CD4-positive, alpha-beta T cell treated with Interleukin-1 beta for 1 hour (primary cell): ENCODE measurements at places on chromosomes 5 and 9.

- DNase-seq = no peak
Observed at GRCh38 chr5:169336242-169336641, 35.3 kb upstream of the SLIT3 start.

GRCh38 chr5:100623719-100624118 lies 88.5 kb downstream of the FAM174A start:
- no peak for DNase-seq

DNA sequence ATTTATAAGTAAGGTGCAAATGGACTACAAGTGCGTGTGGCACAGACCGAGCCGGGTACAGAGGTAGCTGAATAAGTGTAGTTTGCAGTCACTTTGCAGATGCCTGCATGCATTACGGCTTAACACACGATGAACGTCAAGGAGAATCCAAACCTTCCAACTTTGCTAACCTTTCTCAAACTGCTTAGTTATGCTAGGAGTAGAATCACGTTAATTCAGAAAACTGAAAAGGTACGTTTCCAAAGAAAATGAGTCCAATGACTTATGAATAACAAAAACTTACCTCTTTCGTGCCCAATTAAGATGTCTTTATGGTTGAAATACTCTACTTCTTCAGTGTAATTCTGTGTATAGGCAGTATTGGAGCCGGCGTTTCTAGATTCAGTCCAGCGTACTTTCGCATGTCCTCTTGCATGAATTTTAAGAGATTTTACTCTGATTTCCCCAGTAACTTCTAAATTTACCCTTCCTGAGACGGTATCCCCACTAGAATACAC lies 539 bp downstream of the ARRDC3 start:
- DNase-seq = peak; percentile 39

DNA sequence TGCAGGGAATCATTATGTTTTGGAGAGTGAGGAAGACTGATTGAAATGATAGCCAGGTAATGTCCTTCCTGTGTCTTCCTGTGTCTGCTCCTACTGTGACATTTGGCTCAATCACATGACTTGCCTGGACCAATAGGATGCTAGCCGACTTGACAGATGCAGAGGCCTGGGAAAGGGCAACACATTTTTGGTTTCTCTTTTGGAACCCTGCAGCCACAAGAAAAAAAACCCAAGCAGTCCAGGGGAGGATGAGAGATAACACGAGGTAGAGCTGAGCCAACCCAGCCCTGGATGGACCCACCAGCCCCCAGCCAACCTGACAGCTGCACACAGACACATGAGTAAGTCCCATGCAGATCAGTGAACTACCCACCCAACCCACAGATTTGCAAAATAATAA lies 256.1 kb upstream of the SMARCA2 start:
- no peak for DNase-seq

DNA sequence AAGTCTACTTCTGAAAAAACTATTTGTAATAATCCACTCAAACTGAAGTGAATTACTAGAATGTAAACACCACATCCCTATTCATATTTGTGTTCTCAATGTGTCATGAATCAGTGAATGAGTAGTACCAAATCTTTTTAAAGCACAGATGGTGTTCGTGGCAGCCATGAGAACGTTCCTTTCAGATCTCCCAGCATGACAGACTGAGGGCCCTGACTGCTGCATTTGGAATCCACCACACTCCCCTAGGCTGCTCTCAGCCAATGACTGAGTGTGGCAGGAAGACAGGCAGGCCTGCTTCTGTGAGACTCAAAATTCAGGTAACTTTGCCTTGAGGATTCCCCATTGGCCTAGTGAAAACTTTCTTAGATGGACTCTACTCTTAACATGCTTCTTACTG lies 10.9 kb upstream of the JMY start:
- no peak for DNase-seq

DNA sequence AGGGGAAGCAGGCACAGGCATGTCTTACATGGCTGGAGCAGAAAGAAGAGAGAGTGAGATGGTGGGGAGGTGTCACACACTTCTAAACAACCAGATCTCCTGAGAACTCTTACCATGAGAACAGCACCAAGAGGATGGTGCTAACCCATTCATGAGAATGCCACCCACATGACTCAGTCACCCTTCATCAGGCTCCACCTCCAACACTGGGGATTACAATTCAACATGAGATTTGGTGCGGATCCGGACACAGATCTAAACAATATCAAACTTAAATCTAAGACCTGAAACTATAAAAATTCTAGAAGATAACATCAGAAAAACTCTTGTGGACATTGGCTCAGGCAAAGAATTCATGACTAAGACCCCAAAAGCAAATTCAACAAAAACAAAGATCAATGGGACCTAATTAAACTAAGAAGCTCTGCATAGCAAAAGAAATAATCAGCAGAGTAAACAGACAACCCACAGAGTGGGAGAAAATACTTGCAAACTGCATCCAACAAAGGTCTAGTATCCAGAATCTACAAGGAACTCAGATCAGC lies 65.4 kb downstream of the SPATA31C2 start:
- no peak for DNase-seq

- DNase-seq = no peak
Observed at GRCh38 chr5:126271141-126271540, 152.1 kb upstream of the GRAMD2B start.

DNA sequence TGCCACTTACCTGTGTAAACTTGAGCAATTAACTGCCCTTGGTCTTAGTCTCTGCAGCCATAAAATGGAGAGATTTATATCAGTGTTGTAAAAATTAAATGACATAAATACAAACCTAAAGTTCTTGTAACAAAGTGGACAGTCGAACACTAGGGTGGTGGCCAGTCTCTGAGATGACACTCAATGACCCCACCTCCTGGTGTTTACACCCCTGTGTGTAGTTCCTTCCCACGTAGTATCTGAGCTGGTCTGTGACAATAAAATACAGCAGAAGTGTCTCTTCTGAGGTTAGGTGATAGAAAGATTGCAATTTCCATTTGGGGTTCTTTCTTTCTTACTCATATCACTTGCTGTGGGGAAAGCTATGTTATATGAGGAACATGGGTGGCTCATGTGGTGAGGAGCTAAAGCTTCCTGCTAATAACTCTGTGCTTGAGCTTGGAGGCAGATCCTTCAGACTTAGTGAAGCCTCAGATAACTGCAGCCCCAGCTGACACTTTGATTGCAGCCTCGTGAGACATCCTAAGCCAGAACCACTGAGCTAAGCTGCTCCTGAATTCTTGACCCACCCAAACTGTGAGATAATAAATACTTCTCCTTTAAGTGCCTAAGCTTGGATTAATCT lies 173.4 kb upstream of the CHD1 start:
- no peak for DNase-seq

GRCh38 chr9:131585375-131585774 lies 40.1 kb downstream of the PRRT1B start:
- peak; percentile 68 for DNase-seq

DNA sequence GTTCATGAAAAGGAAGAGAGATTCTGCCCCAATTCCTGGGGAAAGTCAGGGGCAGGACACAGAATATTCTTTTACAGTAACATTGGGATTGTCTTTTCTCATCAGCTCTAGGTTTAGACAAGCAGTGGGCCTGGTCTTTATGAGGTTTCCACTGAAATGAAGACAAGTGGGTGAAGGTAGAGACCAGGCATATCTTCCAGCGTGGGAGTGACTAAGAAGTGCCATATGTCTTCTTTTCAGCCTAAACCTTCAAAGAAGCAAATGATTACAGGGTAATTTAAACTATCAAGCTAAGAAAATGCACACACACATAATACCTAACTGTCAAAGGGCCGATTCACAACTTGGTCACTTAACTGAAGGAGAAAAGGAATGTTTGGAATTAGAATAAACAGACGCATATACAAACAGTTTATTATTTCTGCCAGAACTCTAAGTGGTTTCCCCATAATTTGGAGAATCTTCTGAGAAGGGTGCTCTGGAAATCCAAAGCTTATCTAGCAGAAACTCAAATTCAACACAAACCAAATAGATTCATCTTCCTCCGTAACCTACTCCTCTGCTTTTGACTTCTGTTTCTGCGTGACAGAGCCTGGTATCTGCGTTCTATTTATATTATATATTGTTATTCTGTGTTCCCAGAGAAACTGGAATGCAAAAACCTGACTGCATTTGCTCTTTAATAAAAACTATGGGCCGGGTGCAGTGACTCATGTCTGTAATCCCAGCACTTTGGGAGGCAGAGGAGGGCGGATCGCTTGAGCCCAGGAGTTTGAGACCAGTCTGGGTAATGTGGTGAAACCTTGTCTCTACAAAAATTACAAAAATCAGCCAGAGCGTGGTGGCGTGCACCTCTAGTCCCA lies 22.0 kb upstream of the TEK start:
- no peak for DNase-seq

DNA sequence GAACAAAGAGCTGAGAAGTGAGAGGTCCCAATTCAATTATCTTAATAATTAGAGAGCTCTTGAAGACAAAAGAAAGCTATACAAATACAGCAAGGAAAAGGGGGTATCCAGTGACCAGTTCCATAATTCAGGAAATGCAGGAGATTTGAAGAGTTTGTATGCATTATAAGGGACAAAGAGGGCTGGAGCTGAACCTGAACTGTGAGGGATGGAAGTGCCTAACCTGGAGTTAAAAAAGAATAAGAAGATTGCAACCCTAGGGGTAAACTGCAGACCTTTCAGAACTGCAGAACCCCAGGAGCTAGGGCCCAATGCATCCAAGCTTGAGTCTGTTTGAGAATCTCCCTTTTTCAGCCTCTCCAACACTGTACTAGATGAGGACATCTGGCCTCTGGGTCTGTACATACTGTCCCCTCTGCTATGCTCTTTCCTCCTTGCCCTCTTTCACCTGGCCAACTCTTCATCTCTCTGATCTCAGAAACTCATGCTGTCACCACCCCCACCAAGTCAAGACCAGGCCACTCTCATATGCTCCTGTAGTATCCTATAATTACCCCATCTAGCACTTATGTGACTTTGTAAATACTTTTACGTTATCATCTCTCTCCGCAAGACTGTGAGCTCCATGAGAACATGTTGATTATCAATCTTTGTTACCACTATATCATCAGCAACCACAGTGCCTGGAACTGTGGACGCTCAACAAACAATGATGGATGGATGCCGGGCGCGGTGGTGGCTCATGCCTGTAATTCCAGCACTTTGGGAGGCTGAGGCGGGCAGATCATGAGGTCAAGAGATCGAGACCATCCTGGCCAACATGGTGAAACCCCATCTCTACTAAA lies 6.6 kb upstream of the PRKACG start:
- no peak for DNase-seq

DNA sequence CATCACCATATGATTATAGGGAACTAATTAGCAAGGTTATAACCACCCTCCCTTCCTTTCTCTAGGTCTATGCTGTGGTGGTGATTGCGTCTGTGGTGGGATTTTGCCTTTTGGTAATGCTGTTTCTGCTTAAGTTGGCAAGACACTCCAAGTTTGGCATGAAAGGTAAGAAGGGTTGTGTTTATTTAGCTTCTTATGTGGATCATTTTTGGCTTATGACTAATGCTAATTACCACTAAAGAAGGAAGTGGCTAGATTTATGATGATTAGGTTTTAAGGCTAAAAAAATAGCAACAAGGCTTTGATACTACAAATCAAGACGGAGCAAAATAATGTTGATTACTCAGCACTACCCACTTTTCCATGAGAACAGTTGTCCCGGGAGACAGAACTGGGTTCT lies 82.4 kb downstream of the NTRK2 start:
- no peak for DNase-seq

DNA sequence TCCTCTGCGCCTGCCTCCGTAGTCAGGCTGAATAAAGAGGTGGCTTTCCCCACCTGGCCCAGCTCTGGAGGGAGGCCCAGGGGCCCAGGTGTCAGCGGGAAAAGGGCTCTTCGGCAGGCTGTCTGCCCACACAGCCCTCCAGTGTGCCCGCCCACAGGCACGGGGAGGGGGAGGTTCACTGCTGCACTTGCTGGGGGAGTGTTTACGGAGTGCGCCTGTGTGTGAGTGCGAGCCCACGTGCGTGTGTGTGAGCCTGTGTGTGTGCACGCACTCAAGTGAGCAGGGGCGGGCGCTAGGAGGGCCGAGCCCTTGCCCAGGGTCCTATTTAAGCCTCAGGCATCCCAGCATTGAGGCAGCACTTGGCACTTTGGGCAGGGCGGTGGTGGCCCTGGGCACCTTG lies 10.9 kb downstream of the DNLZ start:
- DNase-seq = no peak

DNA sequence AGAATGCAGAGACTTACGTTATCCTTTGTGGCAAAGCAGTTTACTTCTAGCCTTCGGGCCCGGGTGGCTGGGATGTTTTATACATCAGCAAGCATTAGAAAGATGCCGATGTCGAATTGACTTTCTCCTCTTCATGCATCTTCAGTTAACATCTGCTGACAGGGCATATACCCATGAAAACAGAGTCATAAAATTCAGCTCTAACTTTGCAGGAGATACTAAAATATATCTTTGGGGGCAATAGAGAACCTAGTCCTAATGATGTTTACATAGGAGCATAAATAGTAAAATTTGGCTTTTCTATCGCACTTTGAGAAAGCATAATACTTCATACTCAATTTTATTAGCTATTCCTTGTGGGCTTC lies 247.9 kb downstream of the PRELID2 start:
- DNase-seq = no peak

DNA sequence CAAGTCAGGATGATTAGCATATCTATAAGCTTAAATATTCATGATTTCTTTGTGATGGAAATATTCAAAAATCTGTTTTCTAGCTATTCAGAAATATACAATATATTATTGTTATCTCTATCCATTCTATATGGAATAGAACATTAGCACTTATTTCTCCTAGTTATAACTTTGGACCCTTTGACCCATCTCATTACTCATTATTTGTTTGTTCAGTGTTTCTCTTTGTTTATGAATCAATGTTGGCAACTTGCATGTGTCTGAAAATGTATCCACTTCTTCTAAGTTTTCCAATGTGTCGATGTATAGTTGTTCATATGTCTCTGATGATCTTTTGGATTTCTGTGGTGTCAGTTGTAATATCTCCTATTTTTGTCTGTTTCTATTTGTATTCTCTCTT lies 1059.3 kb downstream of the CDH9 start:
- no peak for DNase-seq

DNA sequence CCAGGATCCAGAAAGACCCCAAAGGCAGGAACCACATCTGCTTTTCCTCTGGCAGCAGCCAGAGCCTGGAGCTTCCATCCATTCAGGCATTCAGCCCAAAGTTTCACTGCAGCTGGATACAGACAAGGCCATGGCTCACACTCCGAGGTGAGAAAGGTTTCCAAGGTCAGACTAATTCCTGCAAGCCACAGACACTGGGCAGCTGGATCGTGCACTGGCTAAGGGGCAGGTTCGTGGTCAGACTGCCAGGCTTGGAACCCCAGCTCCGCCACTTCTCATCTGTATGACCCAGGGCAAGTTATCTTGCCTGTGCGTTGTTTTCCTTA lies 36.9 kb downstream of the SPOCK1 start:
- no peak for DNase-seq

DNA sequence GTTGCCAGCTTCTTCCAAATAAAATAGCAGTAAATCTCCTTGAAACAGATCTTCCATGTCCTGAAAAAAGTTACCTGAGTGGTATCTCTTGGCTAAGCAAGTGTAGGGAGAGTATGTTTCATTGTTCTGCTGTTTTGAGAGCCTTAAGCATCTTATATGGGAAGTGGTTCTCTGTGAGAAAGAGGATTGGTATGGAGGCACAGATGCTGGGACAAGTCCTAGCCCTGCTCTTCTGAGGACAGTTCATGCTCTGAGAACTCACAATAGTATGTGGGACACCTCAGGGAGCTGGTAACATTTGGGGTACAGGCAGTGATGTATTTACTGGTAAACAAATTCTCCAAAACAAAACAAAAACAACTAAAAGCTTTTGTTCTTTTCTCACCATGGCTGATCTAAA lies 2.0 kb downstream of the PPP3R2 start:
- DNase-seq = no peak

GRCh38 chr9:98315551-98316060 lies 60.2 kb upstream of the TBC1D2 start:
- peak; percentile 69 for DNase-seq

GRCh38 chr5:38257308-38258041 lies 884 bp upstream of the EGFLAM start:
- DNase-seq = no peak
